ENCODE measurements at places on chromosomes 12 and 14. TPM values are rescaled to one million over a fixed set of nuclear protein-coding genes. Genes with fewer than 3 reads are reported as not detected.
A peak's percentile ranks its signal among the peaks of the same experiment; 100 is the strongest.

GRCh38 chr14:58713677-58714076 is 75.9 kb downstream of the DACT1 start:
- no peak overlapping the region for H3K27ac ChIP-seq
- H3K4me3 ChIP-seq, result no peak overlapping the region
- no peak for DNase-seq

DNA sequence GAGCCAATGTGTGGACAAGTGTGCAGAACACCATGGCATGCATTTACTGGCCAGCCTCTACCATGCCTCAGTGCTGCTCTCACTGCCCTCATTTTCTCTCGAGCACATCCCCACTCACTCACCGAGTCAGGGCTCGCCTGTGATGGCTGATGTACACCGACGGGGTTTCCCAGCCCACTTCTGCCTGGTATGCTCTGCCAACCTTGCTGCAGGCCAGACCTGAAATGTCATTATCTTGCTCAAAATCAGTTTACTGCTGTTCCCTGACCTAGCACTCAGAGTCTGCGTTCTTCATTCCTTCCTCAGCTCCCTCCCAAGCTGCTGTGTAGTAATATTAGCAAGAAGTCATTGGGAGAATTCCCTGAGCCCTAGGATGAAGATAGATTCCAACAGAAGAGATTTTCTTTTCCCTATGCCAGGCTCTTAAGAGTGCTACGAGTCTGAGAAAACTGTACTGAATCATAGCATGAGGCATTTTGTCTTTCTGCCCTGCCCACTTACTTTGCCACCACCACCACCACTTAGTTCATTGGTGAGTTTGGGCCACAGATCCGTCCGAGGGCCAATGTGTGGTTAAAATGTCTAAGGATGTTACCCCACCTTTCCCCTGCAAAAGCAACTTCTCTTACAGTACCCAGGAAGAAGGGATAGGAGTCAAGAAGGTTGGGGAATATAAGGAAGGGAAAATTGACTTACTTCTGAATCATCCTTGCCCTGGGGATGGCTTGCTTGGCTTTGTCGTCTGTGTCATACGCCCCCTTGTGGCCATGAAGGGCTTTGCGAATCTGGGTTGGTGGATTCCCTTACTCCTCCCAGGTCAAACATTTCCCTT is 51.0 kb downstream of the BMAL2 start:
- H3K4me1 ChIP-seq, result no peaks in the 10 kb centered on the region
- peak; percentile 73 for DNase-seq
- no peak overlapping the region for H3K4me3 ChIP-seq
- no peak overlapping the region for H3K27ac ChIP-seq
- no peaks in the 10 kb centered on the region for H3K36me3 ChIP-seq
- no peaks in the 10 kb centered on the region for H3K27me3 ChIP-seq

DNA sequence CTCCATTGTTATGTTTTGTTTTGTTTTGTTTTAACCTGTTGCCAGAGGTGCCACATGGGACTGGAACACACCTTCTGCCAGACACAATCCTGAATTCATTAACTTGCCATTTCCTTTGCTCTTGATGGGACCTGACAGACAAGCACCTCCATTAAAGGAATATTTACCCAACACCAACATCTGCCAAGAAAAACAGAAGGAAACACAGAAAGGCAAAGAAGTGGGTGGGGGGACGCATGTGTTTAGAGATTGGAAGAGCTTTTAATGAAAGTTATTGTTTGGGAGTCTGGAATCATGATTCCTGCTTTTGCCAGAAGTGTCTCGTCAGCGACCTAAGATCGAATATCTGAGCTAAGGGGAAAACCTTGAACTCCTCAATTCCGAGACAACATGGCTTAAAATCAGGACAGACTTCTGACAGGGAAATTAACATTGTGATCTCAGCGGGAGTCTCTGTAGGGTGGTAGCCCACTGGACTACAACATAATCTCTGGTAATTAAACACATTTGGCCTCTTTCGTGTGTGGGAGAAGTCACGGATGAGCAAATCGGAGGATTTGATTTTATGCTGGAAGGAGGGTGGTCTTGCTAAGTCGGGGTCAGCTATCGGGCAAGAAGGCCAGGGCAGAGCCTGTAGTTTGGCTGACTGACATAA is 210.4 kb upstream of the FAR2 start:
- H3K4me1 ChIP-seq, result no peaks in the 10 kb centered on the region
- peaks cover 12% of the 10 kb centered on the region for H3K27me3 ChIP-seq
- no peaks in the 10 kb centered on the region for H3K36me3 ChIP-seq
- H3K27ac ChIP-seq, result no peak overlapping the region

GRCh38 chr12:75868501-75868900 is 163.1 kb downstream of the PHLDA1 start:
- H3K27ac ChIP-seq, result no peak overlapping the region
- H3K4me3 ChIP-seq, result no peak overlapping the region
- H3K27me3 ChIP-seq, result peaks cover 21% of the 10 kb centered on the region
- no peaks in the 10 kb centered on the region for H3K36me3 ChIP-seq
- H3K4me1 ChIP-seq, result no peaks in the 10 kb centered on the region
- DNase-seq, result no peak

DNA sequence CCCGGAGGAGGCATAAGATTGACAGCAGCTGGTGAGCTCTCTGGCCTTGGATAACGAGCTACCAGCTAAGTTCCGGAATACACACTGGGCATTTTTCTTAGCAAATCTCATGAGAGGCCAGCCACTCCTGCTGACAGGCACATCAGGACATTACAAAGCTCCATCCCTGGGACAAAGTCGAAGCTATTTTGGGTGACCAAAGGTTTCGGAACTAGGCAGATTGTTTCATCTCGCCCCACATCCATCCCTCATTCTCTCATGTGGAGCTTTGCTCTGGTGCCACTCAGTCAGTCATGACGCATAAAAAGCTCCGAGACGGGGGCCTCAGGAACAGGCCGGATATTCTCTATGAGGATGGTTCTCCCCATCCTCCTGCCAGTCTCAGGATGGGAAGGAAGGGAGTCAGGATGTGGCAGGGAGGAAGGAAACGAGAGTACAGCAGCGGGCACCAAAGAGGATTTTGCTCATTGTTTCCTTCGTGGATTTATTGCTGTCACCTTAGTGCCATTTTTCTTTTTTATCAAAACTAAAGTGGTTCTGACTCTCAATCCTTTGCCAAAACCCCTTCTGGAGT is 253.1 kb upstream of the FKBP4 start:
- no peak for DNase-seq
- H3K4me1 ChIP-seq, result peaks cover 14% of the 10 kb centered on the region
- no peak overlapping the region for H3K4me3 ChIP-seq
- no peak overlapping the region for H3K27ac ChIP-seq
- no peaks in the 10 kb centered on the region for H3K36me3 ChIP-seq

GRCh38 chr12:42450248-42450647 is 124.3 kb downstream of the PPHLN1 start:
- H3K4me3 ChIP-seq, result no peak overlapping the region
- H3K27me3 ChIP-seq, result no peaks in the 10 kb centered on the region
- H3K4me1 ChIP-seq, result no peaks in the 10 kb centered on the region
- DNase-seq, result no peak
- H3K27ac ChIP-seq, result no peak overlapping the region

DNA sequence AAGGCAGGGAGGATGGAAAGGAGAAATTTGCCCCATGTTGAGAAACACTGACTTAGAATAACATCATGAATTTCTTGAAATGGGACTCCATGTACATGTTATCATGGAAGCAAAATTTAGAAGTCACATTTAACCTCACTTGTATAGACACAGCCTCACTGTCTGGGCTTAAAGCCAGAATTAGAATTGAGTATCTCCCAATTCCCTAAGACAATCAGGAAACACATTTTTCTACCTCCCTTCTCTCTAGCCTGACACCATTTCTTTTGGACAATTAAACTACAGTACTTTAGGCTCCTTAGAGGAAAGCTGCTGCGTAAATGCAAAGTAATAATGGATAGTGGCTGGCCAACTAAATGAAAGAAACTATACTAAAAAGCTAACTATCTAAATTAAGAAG is 795.5 kb downstream of the C12orf50 start:
- DNase-seq, result no peak
- no peaks in the 10 kb centered on the region for H3K36me3 ChIP-seq
- H3K4me3 ChIP-seq, result no peak overlapping the region
- H3K27ac ChIP-seq, result no peak overlapping the region

DNA sequence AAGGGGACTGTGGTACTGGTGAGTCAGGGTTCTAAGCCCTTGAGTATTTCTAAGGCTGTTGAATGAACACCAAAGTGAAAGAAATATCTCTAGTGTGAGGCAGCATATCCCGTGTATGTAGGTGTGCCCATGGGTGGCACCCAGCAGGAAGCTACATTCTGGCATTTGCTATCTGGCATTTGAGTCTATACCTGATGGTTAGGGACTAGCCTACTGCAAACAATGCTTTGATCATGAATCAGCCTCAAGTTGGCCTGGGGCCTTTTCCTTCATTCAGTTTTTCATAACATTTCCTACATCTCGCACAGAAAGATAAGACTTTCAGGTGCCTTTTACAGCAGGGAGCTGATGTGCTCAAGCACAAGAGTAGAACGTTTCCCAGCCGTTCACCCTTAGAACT is 85.7 kb upstream of the E2F7 start:
- no peaks in the 10 kb centered on the region for H3K36me3 ChIP-seq
- H3K27ac ChIP-seq, result no peak overlapping the region
- no peaks in the 10 kb centered on the region for H3K4me1 ChIP-seq
- H3K4me3 ChIP-seq, result no peak overlapping the region
- DNase-seq, result no peak
- H3K27me3 ChIP-seq, result no peaks in the 10 kb centered on the region

GRCh38 chr12:105192624-105193225 is 43.2 kb downstream of the APPL2 start:
- H3K36me3 ChIP-seq, result peaks cover 7% of the 10 kb centered on the region
- H3K4me1 ChIP-seq, result peaks cover 6% of the 10 kb centered on the region
- no peak overlapping the region for H3K27ac ChIP-seq

PLD4 gene
- 0.30 TPM for total RNA-seq

OVCH1 gene
- total RNA-seq, result not detected

SIX1 gene
- total RNA-seq, result not detected

ITGB7 gene
- 88.0 TPM for total RNA-seq

Data from activated T-cell treated with anti-CD3 and anti-CD28 coated beads, Interleukin-2, amount 50 U/mL, for 72 hours (primary cell).